Dorsolateral prefrontal cortex (tissue), 122 donors: ENCODE measurements at places on chromosomes 5 and 9. TPM values are rescaled to one million over a fixed set of nuclear protein-coding genes. Genes with fewer than 3 reads are reported as not detected.

DNA sequence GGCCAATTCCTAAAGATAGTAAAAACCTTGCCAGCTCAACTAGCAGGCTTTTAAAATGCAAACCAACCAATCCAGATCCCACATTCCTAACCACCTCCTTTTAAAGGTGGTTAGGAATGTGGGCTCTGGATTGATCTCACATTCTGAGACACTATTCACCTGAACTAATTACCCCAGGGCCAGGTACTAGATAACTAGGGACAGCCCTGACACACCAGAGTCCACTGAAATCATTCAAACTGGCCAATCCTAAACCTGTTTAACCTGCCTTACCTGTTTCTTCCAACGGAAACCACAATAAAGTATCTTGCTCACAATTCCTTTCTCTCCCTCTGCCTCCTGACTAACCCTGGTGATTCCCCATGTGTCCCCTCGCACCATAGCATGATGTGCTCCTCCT is 168.3 kb upstream of the DMAC1 start:
- DNase-seq, result no peak

GRCh38 chr5:54975701-54976100 is 9.7 kb downstream of the ESM1 start:
- no peak for DNase-seq

- no peak for DNase-seq
These were observed 1.2 kb downstream of the JAK2 start for GRCh38 chr9:4986296-4986695.

- DNase-seq, result no peak
These were observed 12.8 kb upstream of the NDFIP1 start for GRCh38 chr5:142095651-142096330.

DNA sequence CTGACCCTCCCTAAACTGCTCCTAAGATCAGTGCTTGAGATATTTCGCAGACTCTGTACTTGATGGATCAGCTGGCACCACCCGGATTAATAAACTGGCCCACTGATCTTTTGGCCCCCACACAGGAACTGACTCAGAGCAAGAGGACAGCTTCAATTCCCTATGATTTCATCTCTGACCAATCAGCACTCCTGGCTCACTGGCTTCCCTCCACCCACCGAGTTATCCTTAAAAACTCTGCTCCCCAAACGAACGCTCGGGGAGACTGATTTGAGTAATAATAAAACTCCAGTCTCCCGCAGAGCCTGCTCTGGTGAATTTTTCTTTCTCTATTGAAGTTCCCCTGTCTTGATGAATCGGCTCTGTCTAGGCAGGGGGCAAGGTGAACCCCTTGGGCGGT is 36.5 kb upstream of the CD180 start:
- no peak for DNase-seq

- DNase-seq, result no peak
These were observed 405.1 kb upstream of the KLF4 start for GRCh38 chr9:107894572-107895261.

- DNase-seq, result peak; percentile 22
These were observed 89.1 kb downstream of the ZNF354C start for GRCh38 chr5:179149278-179149677.

IL5 gene
- not detected for total RNA-seq

ARSI gene
- total RNA-seq, result 1.3 TPM
